ENCODE measurements at places on chromosomes 13 and 19. TPM values are rescaled to one million over a fixed set of nuclear protein-coding genes. Genes with fewer than 3 reads are reported as not detected.

The MTUS2 gene
- 0.30 TPM for polyA plus RNA-seq

DNA sequence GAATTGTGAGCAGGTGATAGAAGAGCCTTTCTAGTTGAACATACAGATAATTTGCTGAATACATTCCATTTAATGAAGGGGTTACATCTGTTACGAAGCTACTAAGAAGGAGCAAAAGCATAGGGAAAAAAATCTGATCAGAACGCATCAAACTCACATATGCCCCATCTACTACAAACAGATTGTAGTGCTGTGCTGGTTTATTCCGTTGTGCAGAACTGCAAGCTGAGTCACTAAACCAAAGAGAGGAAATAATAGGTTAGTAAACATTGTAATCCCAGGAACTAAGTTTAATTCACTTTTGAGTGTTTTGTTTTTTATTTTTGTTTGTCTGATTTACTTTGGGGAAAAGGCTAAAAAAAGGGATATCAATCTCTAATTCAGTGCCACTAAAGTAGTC lies 136.3 kb downstream of the CDK8 start:
- no peak for DNase-seq

DNA sequence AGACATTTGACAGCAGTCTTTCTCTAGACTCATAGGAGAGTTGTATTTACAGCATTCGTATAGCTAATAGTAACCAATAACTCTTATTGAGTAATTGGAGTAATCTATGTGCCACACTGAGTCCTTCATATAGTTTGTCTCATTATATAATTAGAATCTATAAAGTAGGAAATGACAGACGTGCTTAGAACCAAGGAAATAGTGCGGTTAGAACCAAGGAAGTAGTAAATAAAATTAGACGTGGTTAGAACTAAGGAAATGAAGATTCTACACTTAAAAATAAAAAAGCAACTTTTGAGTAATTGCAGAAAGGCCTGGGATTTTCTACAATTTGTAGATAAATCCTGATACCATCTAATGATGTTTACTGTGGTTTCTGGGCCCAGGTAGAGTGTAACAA lies 107.8 kb upstream of the TNFSF11 start:
- DNase-seq = no peak

The SIGLEC5 gene
- 0.31 TPM for polyA plus RNA-seq

The ASF1B gene
- 25.7 TPM for polyA plus RNA-seq

DNA sequence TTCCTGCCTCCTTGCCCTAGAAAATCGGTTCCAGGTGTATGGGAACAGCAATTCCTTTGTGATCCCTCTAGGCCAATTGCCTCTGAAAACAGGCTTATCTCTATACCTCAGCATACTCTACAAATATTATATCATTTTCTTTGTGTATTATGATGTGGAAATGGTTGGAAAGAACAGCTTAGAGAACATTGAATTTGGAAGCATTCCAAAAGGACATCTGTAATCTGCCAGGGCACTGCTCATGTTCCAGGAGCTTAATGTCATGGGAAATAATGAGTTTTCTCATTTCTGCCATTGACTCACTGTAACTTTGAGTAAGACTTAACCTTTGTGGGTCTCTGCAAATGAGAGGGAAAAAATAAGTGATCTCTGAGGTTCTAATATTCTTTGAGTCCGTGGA lies 147.3 kb downstream of the UFM1 start:
- peak; percentile 40 for DNase-seq

- no peak for DNase-seq
Measured at GRCh38 chr13:46051968-46052318, 603 bp downstream of the ZC3H13 start.

- no peak for DNase-seq
Measured at GRCh38 chr19:44582581-44583265, 30.6 kb upstream of the IGSF23 start.

DNA sequence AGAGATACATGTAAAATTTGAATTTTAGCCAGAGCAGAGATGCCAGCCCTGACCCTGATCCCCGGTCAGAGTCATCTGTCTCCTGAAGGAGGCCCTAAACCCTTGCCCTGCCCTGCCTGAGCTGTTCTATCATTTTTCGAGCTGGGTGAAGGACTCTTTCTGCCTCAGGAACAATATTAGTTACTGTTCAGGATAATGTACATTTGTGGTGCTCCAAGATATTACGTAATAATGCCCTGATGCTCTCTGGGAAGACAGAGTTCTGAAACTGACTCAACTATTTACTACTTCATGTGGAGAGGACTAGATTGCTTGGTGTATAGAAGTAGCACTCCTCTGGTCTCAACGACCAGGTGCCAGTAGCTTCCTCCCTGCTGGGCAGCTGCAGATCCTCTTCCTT lies 37.9 kb upstream of the UBL3 start:
- DNase-seq = no peak

- DNase-seq = no peak
Measured at GRCh38 chr19:38922482-38922881, 8.1 kb downstream of the SARS2 start.

- DNase-seq = peak; percentile 71
Measured at GRCh38 chr19:18940769-18941627, at the start of gene HOMER3. HOMER3 (minus strand) TSS chr19:18941217; CDS start chr19:18938982, 2,235 bp downstream.

The GNG8 gene
- 7.0 TPM for polyA plus RNA-seq

The ADGRE2 gene
- 0.63 TPM for polyA plus RNA-seq
